Stimulated activated CD8-positive, alpha-beta memory T cell treated with anti-CD3 and anti-CD28 coated beads, Interleukin-2, amount 100 ng/mL, for 1 hour (primary cell): ENCODE measurements at places on chromosomes 6 and 20.
A peak's percentile ranks its signal among the peaks of the same experiment; 100 is the strongest.

GRCh38 chr20:39070484-39071231 is 108.5 kb downstream of the DHX35 start:
- no peak for DNase-seq

- DNase-seq: no peak
These were observed 33.7 kb upstream of the IRF4 start for GRCh38 chr6:357791-358341.

GRCh38 chr6:111761783-111762312 is 111.4 kb downstream of the FYN start:
- DNase-seq: no peak

DNA sequence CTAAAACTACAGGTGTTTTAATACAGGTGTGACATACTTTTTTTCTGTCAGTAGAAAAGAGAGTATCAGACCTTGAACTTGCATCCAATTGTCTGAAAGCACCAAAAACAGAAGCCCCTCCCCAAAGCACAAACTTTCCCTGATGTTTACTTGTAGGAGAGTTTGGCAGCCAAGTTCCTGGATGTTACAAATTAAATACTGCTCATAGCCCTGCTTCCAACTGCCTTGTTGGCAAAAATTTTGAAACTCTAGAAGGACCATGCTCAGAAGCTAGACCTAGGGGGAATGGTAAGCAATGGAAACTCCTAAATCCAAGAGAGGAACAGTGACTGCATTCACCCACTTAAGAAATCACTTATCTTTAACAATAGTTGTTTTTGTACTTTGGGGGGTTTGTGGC is 17.0 kb upstream of the ARG1 start:
- DNase-seq: no peak

GRCh38 chr20:58374027-58374850 is 14.8 kb upstream of the VAPB start:
- no peak for DNase-seq

GRCh38 chr6:15087186-15087589 is 158.7 kb upstream of the JARID2 start:
- no peak for DNase-seq

DNA sequence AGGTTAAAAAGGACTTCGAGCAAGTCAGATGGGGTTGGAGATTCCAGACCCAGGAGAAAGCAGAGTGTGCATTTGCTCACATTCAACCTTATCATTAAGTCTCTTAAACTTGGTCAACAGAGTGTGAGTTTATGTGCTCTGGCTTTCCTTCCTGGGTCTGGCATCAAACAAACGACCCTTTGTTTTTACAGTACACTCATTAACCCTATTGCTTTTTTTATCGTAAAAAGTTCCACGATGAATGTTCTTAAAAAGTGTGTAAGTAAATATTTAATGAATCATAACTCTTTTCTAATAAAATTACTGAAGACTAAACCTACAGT is 2.5 kb downstream of the FYN start:
- DNase-seq: no peak

- DNase-seq: no peak
These were observed 63.4 kb upstream of the ELOVL5 start for GRCh38 chr6:53412021-53412715.

GRCh38 chr6:134909701-134910592 is 40.0 kb downstream of the ALDH8A1 start:
- DNase-seq: no peak

DNA sequence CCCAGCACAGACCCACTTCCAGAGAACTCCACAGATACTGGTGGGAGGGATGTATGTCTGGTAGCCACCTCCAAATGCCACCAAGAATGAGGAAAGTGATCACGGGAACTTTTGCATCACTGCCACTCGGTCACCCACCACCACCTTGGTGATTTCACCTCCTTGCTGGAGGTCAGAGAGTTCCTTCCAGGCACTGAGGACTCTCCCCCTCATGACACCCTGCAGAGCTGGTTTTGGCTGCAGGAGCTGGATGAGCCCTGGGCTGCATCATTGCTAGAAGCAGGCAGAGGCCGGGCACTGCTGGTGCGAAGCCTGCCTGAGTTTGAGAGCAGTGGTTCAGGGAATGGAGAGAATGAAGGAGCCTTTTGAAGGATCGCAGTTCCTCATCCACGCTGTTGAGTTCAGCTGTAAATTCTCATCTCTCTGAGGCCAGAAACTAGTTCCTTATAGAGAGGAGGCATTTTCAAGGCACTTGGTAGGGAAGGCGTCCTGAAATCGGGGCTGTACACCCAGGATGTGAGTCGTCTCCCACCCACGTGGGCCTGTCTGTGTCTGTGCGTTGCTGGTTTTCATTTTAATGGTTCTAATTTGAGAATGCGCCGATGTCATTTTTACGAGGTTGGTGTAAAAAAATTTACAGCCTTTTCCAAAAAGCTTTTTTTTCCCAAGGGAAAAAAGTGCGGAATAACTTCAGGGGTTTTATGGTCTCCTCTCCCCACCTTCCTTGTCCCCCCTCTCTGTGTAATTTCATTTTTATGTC is 25.0 kb downstream of the FOXP4 start:
- no peak for DNase-seq

DNA sequence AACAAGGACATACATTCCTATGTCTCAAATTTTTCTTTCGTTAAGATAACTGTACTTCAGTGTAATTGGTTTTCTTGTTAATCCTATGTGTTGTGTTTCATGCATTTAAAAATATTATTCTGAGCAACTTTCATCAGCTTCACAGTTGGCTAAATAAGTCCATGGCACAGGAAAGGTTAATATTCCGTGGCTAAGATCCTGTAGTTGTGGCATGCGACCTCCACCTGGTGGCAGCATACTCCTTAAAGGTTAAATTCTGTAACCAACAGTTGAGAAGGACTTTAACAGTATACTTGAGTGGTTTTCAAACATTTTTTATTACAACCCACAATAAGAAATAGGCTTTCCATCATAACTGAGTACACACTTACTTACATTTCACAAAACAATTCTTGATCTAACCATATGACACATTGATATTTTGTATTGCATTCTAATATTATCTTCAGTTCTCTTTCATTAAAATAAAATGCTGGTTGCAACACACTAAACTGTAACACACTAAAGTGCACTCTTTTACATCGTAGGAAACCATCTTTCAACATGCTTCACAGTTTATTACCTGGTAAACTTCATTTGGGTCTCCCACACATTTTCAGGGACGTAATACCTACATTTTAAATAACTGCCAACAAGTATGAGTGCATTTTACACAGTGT is 118.3 kb downstream of the SLX4IP start:
- DNase-seq: peak; percentile 12

GRCh38 chr20:621125-621756 is 11.1 kb upstream of the TCF15 start:
- no peak for DNase-seq

- DNase-seq: no peak
These were observed 527 bp downstream of the NFKBIL1 start for GRCh38 chr6:31547727-31548543.

DNA sequence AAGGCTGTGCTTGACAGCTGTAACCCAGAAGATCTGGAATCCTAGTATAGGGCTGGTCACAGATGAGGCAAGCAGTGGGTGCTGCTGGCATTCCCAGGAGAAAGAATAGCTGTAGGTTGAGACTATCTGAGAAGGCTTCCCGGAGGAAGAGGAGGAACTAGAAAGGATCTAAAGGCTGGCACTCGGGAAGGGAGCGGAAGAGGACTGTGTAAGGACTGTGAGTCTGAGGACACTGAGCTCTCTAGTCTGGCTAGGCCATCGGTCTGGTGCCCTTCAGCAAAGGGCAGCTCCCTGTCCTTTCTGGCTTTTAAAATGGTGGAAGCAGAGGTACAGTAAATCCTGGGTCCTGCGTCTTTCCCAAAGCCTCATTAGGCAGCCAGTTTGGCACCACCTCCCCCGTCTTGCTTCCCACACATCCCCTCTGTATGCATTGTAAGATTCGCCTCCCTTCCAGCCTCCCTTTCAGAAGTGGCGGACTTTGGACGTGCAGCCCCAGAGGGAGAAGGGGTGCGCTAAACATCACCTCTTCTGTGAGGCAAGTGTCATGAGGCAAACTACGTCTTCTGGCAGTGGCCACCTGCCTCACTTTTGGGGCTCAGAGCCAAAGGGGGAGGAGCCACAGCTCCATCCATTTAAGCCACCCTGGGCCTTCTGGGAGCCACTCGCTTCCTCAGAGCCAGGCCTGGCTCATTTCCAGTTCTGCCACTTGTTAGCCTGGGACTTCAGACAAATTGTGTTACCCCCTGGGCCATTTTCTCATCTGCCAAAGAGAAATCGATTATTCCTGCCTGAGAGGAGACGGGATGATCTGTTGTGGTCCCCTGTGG is 8.6 kb downstream of the SNPH start:
- no peak for DNase-seq
